ENCODE measurements at places on chromosomes 11 and 22. TPM values are rescaled to one million over a fixed set of nuclear protein-coding genes. Genes with fewer than 3 reads are reported as not detected.
A peak's percentile ranks its signal among the peaks of the same experiment; 100 is the strongest.

DNA sequence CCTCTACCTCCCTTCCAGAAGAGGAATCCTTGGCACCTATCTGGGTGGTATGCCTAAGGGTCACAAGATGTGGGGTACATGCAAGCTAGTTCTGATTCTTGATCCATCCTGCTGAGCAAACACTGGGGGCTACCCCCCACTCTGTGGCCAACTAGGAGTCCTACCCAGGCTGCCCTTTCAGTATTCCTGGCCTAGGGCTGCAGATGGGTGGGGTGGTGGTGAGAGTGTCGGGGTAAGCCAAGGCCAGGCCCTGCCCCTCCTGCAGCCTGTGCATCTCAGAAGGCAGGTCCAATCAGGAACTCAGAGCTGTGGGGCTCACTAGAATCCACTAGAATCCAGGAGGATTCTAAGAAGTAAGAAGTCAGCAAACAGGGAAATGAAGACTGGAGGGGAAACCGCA, 10.9 kb downstream of the SSH3 start:
- DNase-seq, result no peak

GRCh38 chr22:18156878-18157713, 7.1 kb downstream of the USP18 start:
- DNase-seq, result peak; percentile 91

DNA sequence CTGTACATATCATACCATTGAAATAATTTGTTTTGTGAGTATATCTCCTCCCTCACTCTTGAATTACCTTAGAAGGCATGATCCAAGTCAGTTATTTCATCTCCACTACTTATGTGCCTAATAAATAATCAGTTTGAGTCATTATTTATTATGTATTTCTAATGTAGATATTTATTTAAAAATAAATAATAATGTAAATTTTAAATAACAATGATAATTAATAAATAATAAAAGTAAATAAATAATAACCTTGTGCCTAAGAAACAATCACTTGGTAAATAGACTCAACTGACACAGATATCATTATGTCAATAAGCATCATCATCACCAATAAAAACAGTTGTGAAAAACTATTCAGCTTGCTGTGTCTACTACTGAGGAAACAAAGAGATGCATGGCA, 213.8 kb downstream of the CNTN5 start:
- DNase-seq, result no peak

DNA sequence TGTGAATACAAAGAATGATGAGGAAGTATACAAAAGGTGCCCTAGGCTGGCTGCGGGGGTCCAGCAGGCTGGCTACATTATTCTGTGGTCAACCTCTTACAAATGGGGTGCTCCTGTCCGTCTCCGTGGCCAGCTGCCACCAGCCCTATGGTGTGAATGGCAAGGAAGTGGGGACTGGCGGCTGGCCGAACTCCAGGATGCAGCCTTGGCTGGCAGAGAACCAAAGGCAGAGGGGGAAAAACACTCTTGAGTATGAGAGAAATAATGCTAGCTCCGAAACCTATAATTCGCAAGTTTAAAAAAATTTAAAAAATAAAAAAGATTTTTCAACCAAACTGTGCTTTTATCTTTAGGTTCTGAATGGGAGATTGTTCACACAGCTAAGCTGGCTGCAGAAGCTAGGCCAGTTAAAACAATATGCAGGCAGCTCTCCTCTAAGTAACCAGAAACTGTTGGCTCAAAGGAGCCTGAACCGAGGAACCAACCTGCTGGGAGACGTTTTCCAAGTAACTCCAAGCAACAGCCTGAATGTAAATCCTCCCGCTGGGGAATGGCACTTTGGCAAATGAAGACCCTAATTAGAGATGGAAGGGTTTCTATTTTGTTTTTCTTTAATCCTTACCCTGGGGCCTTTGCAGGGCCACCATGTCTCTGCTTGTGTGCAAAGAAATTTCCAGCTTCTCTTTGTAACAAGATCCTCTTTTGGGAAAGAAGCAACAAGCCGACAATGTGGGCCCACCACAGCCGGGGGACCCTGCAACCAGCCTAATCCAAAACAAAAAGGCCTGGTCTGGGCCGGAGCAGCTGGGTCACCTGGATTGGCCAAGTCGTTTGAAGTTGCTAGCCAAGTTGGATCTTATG, 50.2 kb downstream of the C22orf31 start:
- no peak for DNase-seq

DNA sequence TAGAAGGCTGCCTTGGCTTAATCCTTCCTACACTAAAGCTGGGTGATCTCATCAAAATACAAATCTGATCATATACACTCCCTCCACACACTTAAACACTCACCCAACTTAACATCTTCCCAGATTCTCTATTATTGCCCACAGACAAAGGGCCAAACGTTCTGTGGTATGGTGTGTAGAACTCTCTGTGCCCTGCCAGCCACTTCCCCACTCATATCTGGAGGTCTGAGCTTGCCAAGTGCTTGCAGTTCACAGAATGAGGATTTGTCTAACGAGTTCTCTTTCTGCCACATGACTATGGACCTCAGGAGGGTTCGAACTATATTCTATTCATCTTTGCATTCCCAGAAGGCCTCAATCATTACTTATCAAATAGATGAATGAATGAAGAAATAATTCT, 77.6 kb downstream of the MPPED2 start:
- no peak for DNase-seq

GRCh38 chr11:92580908-92581307, 356.3 kb downstream of the FAT3 start:
- DNase-seq, result no peak

- DNase-seq, result no peak
Measured at GRCh38 chr22:48805516-48805915, 1022.2 kb downstream of the BRD1 start.

DNA sequence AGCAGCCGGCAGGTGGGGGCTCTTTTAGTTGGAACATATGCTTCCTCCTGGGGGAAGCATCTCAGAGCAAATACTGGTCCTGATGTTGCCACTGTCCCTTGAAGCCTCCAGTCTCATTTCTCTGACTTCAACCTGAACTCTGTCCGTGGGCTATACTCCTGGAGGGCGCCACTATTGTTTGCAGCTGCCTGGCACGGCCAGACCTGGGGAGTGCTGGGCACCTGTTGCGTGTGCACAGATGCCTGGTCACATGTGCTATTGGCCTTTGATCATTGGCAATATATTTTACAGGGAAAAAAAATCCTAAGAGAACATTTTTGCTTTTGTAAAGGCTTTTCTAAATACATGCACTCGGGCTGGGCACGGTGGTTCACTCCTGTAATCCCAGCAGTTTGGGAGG, 18.2 kb downstream of the LHFPL7 start:
- DNase-seq, result no peak

- DNase-seq, result no peak
Measured at GRCh38 chr11:68763926-68764657, 12.8 kb upstream of the TESMIN start.

GRCh38 chr22:37560608-37561211, 430 bp downstream of the CDC42EP1 start:
- peak; percentile 34 for DNase-seq

GRCh38 chr11:128205796-128206195, 381.6 kb downstream of the ETS1 start:
- no peak for DNase-seq

DNA sequence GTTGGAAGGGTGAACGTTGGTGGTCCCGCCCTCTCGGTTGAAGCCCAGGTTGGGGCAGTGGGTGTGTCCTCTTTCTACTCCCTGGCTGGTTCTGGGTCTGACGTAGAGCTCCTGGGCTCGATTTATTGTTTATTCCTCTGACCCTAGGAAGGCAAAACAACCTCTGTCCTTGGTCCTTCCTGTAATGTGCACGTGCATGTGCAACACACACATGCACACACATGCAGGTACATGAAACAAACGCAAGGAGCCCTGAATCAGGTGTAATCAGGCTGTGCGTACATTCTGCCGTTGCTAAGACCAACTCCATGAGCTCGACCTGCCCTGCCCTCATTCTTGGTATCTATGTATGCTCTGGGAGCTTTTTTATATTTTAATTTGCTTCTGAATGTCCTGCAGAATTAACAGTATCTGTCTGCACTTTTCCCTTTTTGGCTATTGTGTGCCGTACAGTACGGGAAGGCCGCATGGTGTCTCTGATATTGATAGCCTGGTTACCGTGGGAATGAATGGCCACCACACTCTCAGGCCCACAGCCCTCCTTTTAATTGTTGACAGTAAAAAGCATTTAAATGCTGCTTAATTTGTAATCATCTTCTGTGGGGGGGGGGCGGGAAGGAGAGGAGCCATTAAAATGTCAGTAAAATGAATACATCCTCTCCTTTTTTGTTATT, 66.0 kb upstream of the NNMT start:
- no peak for DNase-seq

DNA sequence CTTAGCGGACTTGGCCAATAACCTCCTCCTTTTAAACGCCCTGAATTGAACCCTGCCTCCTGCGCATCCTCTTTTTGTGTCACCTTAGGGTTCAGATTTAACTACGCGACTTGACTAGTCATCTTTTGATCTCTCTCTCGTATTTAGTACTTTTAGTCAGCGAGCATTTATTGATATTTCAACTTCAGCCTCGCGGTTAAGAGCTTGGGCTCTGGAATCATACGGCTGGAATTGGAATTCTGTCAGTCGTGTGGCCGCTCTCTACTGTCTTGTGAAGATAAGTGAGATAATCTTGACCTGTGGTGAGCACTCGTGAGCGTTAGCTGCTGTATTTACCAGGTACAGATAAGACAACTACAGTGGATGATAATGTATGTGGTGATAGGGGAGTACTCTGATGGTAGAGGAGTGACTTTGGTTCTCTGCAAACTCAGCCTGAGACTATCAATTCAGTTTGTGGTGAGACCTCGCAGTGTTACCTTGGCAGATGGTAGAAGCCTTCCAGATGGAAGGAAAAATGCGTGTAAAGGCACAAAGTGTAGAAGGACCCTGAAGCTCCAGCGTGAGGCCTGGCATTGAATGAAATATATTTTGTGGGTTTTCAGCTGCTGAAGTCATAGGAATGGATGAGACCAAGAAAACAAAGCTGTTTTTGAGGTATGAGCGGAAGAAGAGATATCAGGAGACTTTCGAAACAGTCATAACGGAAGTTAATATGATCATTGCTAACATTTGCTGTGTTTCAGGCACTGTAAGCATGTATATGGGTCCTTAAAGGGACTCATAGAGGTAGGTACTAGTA, 682 bp downstream of the ATM start:
- DNase-seq, result peak; percentile 5

DNA sequence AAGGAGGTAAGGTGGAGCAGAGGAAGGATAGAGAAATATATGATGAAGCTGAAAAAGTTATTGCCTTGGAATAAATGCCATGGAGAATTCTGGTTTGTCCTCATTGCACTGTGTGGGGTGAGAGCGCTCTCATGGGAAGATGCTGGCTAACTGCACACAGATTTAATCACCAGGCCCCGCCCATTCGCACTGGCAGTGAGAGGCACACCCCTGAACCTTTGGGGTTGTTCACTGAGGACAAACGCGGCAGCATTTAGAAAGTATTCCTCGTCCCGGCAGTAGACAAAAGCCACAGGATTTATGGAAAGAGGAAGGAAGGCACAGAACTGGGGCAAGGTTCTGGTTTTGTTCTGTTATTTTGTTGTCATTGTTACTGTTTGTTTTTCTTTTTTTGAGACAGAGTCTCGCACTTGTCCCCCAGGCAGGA, 70.2 kb downstream of the MED15 start:
- no peak for DNase-seq

Gene OR52N4
- not detected for total RNA-seq

Gene SLC16A8
- total RNA-seq, result not detected
